T-cell (primary cell): ENCODE measurements at places on chromosomes 5 and 9.

GRCh38 chr9:4243877-4244812 is 55.7 kb downstream of the GLIS3 start:
- no peaks in the 10 kb centered on the region for H3K36me3 ChIP-seq
- H3K4me3 ChIP-seq: no peak overlapping the region
- H3K4me1 ChIP-seq: no peaks in the 10 kb centered on the region
- H3K27me3 ChIP-seq: no peaks in the 10 kb centered on the region
- H3K27ac ChIP-seq: no peak overlapping the region
- DNase-seq: no peak

GRCh38 chr5:112312295-112313275 is 106.5 kb downstream of the EPB41L4A start:
- no peak for DNase-seq
- H3K4me1 ChIP-seq: no peaks in the 10 kb centered on the region
- H3K27me3 ChIP-seq: no peaks in the 10 kb centered on the region
- no peak overlapping the region for H3K27ac ChIP-seq

DNA sequence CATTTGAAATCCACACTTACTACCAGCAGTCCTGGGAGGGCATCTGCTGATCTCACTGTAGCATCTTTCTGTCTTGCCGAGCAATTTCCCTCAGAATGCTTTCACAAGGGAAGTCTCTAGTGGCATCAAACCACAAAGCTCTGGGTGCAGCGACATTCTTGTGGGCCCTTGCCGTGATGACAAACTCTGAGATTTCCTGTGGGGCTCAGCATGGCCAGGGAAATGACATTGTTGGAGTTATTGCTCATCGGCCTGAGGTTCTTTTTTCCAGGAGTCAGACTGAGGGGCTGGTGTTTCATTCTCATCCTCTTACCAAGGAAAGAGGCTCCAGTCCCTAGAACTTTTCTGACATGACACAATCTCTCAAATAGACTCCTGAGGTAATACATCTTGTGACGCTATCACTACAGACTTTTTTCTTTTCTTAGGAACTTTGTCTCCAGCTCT is 51.4 kb downstream of the PFDN1 start:
- no peak overlapping the region for H3K4me3 ChIP-seq
- H3K27ac ChIP-seq: peak overlapping the region; percentile 48
- H3K27me3 ChIP-seq: no peaks in the 10 kb centered on the region
- DNase-seq: peak; percentile 35
- peaks cover 13% of the 10 kb centered on the region for H3K4me1 ChIP-seq
- peaks cover 2% of the 10 kb centered on the region for H3K36me3 ChIP-seq

DNA sequence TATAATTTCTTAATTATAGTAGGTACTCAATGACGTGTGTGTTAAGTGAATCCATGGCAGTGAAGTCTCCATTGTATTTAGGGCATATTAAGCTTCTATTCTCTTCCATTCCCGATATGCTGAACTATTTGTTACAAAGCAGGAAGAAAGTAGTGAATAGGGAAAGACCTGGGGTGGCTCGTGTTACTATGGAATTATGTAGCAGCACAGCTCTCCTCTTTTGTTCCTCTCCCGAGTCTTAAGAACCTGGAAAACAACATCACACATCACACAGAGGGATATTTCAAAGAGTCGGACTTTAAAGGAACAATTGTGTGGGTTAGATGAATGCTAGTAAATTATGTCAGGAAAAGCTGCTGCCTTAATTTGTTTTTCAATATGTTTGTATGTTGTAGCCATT is 131.8 kb downstream of the PCSK5 start:
- H3K4me1 ChIP-seq: peaks cover 55% of the 10 kb centered on the region
- no peaks in the 10 kb centered on the region for H3K27me3 ChIP-seq
- H3K4me3 ChIP-seq: no peak overlapping the region
- peak overlapping the region; percentile 13 for H3K27ac ChIP-seq

DNA sequence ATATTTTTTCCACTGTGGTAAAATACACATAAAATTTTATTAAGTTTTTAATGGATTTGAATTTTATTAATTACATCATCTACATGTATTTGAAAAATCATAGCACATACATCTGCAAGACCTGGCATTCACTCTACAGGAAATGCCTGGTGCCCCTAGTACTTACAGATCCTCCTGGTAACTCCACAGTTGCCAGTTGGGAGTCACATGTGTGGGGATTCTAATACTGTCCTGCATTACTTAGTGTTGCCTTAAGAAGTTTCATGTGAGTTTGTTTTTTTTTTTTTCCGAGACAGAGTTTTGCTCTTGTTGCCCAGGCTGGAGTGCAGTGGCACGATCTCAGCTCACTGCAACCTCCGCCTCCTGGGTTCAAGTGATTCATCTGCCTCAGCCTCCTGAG is 18.1 kb downstream of the KDM3B start:
- no peak overlapping the region for H3K4me3 ChIP-seq
- DNase-seq: no peak
- no peak overlapping the region for H3K27ac ChIP-seq
- H3K36me3 ChIP-seq: peaks cover 21% of the 10 kb centered on the region
- peaks cover 4% of the 10 kb centered on the region for H3K4me1 ChIP-seq

GRCh38 chr5:149632311-149633251 is 51.3 kb downstream of the ARHGEF37 start:
- no peak overlapping the region for H3K4me3 ChIP-seq
- H3K27ac ChIP-seq: no peak overlapping the region
- H3K36me3 ChIP-seq: no peaks in the 10 kb centered on the region
- no peaks in the 10 kb centered on the region for H3K27me3 ChIP-seq
- DNase-seq: no peak
- H3K4me1 ChIP-seq: no peaks in the 10 kb centered on the region

DNA sequence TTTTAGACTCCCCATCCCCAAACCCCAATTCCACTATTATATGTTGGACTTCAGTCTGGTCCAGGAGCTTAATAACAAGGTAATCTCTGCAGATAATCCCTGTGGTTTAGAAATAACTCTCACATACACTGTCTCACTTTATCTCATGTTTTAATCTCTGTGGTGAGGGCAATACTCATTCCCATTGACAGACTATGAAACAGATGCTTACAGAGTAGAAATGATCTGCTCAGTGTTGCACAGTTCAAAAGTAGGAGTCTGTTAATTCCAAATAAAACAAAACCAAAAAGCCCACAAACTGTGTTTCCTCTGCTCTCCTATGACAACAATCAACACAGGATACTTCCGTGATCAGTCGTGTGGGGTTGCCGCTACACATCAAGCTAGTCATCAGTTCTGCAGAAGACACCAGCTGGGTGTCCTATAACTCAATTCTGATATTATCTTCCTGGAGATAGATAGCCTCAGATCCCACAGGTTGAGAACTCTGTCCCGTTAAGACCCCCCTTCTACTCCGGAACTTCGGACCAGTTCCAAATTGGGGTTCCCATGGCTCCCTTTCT is 26.3 kb upstream of the FANCC start:
- H3K4me1 ChIP-seq: no peaks in the 10 kb centered on the region
- no peak for DNase-seq
- H3K27me3 ChIP-seq: peaks cover 12% of the 10 kb centered on the region
- no peak overlapping the region for H3K4me3 ChIP-seq
- H3K27ac ChIP-seq: no peak overlapping the region

DNA sequence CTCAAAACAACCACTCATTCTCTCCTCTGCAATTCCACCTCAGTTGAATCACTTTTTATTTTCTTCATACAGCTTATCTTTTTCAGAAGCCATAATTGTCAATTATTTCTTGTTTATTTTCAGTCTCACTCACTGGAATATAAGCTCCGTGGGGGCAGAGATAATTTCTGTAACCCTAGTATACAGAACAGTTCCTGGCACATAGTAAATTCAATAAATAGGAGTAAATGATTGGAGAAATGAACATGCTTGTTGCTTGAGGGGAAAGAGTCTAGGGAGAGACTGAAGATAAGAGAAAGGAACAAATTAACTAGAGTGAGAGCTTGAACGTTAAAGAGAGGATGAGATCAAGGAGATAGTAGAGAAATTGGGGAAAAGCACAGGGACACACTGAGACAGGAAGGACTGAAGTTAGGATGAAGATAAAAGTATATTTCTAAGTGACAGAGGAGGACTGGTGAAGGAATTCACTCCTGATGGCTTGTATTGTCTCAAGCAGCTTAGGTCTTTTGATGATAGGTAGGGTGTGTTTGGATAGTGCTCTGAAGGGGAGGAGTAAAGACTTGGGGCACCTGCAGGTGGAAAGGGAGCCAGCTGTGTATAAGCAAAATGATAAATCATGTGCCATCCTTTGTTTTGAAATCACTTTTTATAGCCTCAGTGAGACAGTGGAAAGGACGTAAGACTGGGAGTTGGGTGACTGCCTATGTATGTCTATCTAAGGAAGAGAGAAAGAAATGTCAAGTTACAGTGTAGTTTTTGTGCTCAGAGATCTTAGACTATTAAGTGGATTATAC is 2.2 kb downstream of the NAA35 start:
- H3K4me1 ChIP-seq: peaks cover 21% of the 10 kb centered on the region
- peaks cover 4% of the 10 kb centered on the region for H3K36me3 ChIP-seq

GRCh38 chr5:7802855-7803254 is 48.1 kb downstream of the CFAP90 start:
- peaks cover 2% of the 10 kb centered on the region for H3K27me3 ChIP-seq
- no peak overlapping the region for H3K4me3 ChIP-seq

GRCh38 chr9:95626885-95627558 is 110.3 kb upstream of the PTCH1 start:
- DNase-seq: no peak
- H3K4me3 ChIP-seq: no peak overlapping the region
- no peaks in the 10 kb centered on the region for H3K36me3 ChIP-seq

- DNase-seq: no peak
- H3K27ac ChIP-seq: no peak overlapping the region
- no peaks in the 10 kb centered on the region for H3K27me3 ChIP-seq
- no peak overlapping the region for H3K4me3 ChIP-seq
- no peaks in the 10 kb centered on the region for H3K4me1 ChIP-seq
- no peaks in the 10 kb centered on the region for H3K36me3 ChIP-seq
Measured at GRCh38 chr5:68139611-68140441, 75.7 kb upstream of the PIK3R1 start.

- no peak overlapping the region for H3K27ac ChIP-seq
- H3K36me3 ChIP-seq: no peaks in the 10 kb centered on the region
- no peaks in the 10 kb centered on the region for H3K4me1 ChIP-seq
Measured at GRCh38 chr9:114289571-114290481, 33.1 kb upstream of the ORM1 start.

- no peaks in the 10 kb centered on the region for H3K4me1 ChIP-seq
- DNase-seq: no peak
- H3K27me3 ChIP-seq: no peaks in the 10 kb centered on the region
- H3K36me3 ChIP-seq: no peaks in the 10 kb centered on the region
- no peak overlapping the region for H3K4me3 ChIP-seq
- no peak overlapping the region for H3K27ac ChIP-seq
Measured at GRCh38 chr9:3576328-3576727, 50.5 kb upstream of the RFX3 start.

GRCh38 chr9:100498592-100498991 is 25.6 kb downstream of the TMEFF1 start:
- H3K27me3 ChIP-seq: no peaks in the 10 kb centered on the region
- no peak overlapping the region for H3K4me3 ChIP-seq
- no peak overlapping the region for H3K27ac ChIP-seq
- DNase-seq: no peak
- H3K36me3 ChIP-seq: no peaks in the 10 kb centered on the region
- no peaks in the 10 kb centered on the region for H3K4me1 ChIP-seq

DNA sequence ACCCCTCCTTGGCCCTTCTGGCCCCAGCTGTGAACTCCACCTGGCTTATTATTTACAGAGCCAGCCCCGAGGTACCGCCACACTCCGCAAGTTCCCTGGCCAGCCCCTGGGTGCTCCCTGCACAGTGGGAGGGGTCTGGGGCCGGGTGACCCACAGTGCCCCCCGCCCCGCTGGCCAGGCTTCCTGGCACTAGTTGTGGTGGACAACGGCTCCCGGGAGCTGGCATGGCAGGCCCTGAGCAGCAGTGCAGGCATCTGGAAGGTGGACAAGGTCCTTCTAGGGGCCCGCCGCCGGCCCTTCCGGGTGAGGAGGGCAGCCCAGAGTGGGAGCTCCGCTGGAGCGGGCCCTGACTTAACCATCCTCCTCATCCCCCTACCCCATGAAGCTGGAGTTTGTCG is 3.9 kb downstream of the MAMDC4 start:
- H3K4me1 ChIP-seq: no peaks in the 10 kb centered on the region
- H3K27me3 ChIP-seq: no peaks in the 10 kb centered on the region
- no peak overlapping the region for H3K27ac ChIP-seq
- no peak for DNase-seq
- H3K4me3 ChIP-seq: no peak overlapping the region

GRCh38 chr9:126211441-126212074 is 115.1 kb upstream of the MVB12B start:
- no peak for DNase-seq
- H3K4me3 ChIP-seq: no peak overlapping the region
- H3K36me3 ChIP-seq: no peaks in the 10 kb centered on the region

DNA sequence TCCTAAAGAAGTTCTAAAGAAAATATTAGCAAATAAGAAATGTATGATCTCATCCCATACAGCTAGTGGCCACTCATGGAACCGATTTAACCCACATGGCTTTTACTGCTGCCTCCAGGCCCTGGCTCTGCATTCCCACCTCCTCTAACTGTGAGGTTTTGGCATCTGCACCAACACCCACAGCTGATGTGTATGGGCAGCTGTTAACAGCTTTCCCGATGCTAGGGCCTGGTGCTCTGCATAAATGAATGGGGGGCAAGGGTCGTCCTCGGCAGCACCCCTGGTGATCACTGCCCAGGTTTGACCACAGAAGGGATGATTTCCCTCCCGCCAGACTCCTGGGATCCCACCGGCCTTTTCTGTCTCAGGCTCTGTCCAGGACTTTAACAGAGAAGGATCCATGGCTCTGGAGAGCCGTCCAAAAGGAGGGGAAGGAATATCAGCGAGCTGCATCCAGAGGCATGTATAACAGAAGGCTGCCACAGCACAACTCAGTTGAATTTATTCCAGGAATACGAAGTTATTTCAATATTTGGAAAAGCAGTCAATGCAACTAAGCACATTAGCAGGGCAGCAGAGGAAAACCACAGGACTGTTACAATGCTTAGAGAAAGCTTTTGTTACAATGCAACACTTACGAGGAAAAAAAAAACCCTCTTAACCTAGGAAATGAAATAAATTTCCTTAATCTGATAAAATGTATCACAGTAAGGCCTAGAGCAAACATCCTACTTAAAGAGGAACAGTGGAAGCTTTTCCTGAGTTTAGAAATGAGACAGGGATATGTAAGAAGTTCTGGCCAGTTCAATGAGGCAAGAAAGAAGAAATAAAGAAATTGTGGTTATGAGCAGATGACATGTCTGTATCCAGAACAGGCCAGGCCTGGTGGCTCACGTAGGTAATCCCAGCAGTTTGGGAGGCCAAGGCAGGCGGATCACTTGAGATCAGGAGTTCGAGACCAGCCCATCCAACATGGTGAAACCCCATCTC is 63.1 kb downstream of the NACC2 start:
- no peak overlapping the region for H3K27ac ChIP-seq
- no peaks in the 10 kb centered on the region for H3K36me3 ChIP-seq
- no peaks in the 10 kb centered on the region for H3K4me1 ChIP-seq
- no peaks in the 10 kb centered on the region for H3K27me3 ChIP-seq
- H3K4me3 ChIP-seq: no peak overlapping the region

GRCh38 chr5:68949256-68949655 is 144.6 kb upstream of the SLC30A5 start:
- DNase-seq: no peak
- no peaks in the 10 kb centered on the region for H3K27me3 ChIP-seq
- H3K4me1 ChIP-seq: no peaks in the 10 kb centered on the region
